ENCODE measurements at places on chromosomes 5 and 9. TPM values are rescaled to one million over a fixed set of nuclear protein-coding genes. Genes with fewer than 3 reads are reported as not detected.

Gene PCDHA5
- total RNA-seq, result 0.13 TPM

Gene GAPT
- total RNA-seq, result not detected

Gene SH2D3C
- not detected for total RNA-seq

Gene ANKRD18A
- total RNA-seq, result 1.6 TPM

Gene SREK1IP1
- 21.9 TPM for total RNA-seq

Gene ZNF622
- total RNA-seq, result 72.7 TPM

Gene TAF11L10
- not detected for total RNA-seq

Gene CCDC183
- under 0.01 TPM for total RNA-seq
